ENCODE measurements at places on chromosomes 11 and 22.

DNA sequence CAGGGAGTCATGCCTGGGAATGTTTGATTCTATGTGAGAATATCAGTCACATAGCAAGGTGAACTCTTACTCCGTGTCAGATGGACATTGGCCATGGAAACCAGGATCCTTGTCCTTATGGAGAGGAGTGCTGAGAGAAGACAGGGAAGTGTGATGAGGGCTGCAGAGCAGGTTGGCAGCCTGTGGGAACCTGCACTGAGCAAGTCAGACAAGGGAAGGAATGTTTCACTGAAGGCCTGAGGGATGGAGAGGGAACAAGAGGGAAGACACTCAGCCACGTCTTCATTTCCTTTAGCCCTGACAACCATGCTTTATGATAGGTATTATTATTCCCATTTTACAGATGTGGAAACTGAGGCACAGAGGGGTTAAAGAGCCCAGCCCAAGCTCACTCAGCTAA is 38.4 kb upstream of the HORMAD2 start:
- DNase-seq = no peak

- DNase-seq = no peak
Observed at GRCh38 chr11:78100261-78100660, 20.6 kb upstream of the NDUFC2 start.

DNA sequence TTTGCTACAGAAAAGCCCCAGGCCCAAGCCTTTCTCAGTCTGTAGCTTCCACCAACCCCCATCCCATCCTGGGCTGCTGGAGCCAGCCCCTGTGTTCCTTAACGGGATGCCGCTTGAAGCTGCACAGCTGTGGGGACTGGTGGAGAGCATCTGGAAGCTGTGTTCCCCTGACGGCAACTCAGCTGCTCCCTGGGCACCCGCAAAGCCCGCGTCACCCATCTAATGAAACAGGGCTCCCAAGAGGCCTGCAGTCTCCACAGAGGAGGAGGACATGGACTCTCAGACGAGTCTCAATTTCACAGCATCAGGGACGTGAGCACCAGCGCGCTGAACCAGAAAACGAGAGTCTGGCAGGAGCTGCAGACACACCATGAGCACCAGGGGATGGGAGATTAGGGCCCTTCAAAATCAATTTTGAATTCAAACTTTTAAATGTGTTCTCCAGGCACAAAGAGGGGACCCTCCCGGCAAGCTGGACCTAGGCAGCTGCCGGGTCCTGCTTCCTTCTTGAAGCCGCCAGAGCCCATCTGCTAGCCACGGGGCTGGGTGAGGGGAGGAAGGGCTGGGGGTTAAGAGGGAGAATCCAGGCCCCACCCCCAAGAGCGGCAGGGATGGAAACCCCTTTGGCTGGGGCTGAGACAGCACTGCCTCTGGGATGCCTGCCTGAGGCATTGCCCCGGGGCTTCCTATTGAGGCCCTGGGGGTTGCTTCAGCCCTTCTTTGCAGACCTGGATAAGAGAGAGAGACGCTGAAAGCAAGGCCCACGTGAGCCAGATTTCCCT is 21.0 kb downstream of the LMO1 start:
- no peak for DNase-seq

- DNase-seq = no peak
Observed at GRCh38 chr22:22031183-22031945, 48.8 kb upstream of the TOP3B start.

DNA sequence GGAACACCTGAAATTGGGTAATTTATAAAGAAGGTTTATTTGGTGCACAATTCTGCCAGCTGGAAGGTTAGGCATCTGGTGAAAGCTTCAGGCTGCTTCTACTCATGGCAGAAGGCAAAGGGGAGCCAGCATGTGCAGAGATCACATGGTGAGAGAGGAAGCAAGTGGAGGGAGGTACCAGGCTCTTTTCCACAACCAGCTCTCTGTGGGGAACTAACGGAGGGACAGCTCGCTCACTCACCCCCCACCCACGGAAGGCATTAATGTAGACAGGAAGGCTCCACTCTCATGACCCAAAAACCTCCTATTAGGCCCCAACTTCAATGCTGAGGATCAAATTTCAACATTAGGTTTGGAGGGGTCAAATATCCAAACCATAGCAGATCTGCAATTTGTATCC is 75.6 kb upstream of the ARHGAP32 start:
- DNase-seq = no peak

DNA sequence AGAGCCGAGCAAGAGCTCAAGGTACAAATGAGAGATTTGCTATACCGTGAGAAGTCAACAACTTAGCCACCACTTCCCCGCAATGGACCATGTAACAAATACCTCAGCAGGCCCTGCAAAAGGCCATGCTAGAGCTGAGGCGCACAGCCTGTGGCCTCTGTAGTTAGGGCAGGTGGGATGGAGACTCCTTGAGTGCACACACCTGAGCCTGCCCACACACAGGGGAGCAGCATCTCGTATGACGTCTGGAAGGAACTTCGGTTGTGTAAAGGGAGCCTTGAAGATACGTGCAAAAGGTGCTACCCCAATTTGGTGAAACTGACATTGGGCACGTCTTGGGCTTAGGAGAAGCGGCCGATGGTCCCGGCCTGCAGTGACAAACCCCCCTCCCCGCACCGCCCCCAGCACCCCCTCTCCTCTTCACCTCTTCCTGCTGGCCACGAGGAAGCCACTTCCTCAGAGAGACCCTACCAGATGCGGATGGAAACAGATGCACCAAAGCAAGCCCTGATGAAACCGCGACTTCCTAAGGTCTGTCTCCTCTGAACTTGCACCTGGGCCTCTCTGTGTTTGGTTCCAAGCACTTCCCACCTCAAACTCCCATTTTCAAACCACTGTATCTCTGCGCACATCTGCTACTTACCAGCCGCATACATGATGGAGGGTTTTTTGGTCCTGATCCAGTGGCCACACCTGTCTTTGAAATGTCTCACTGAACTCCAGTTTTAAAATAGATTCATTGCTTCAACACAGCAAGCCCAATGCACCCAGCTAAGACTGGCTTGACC is 10.6 kb downstream of the CDPF1 start:
- no peak for DNase-seq

DNA sequence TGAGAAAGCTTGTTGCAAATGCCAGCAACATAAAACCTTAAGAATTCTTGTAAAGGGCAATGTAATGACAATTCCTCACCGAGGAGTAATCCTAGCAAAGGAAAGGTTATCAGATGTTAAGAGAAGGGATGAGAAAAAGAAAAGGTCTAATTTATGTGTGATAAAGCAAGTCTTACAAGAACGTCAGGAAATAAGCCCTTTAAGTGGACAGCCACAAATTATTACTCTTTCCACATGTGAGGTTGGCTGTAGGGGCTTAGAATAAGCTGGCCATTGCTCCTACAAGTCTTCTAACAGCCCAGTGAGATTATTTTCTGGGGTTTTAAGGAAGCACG is 9.3 kb downstream of the LAYN start:
- DNase-seq = no peak

DNA sequence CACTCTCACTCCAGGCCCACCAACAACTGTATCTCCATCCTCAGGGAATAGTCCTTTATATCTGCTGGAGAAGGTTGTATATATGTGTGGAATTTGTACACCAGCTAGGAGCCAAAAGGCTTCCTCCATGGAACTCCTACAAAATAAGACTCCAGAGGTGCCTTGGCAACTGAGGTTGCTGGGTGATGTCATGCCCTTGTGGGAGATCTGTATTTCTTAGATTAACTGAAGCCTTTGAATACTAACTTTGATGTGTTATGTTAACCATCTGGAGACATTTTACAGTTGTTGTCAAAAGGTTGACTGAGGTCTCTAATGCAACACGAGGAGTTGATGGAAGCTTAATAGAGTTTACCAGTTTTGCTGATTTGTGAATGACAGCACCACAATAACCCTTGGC is 139.5 kb upstream of the TTC12 start:
- no peak for DNase-seq
